ENCODE measurements at places on chromosomes 4 and X.

- DNase-seq = peak; percentile 38
Observed at GRCh38 chr4:122827258-122827878, 737 bp downstream of the FGF2 start.

DNA sequence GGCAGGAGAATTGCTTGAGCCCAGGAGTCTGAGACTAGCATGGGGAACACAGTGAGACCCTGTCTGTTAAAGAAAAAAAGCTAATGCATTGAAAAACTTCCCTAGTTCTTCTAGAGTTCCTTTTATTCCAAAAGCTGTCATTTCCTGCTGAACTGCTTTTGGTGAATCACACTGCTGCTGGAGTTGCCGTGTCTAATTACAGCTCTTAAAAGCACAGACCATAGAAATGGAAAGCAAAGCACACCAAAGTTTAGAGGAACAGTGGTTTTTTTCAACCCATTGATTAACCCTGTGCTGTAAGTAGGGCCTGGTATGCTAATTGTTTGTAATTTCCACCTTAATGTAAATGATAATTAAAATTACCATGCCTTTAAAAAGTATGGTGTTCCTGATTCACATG, 52.4 kb downstream of the SEPTIN11 start:
- no peak for DNase-seq

GRCh38 chrX:82692991-82693390, 815.1 kb upstream of the POU3F4 start:
- no peak for DNase-seq

- peak; percentile 45 for DNase-seq
Observed at GRCh38 chr4:184807797-184808712, 17.7 kb downstream of the ACSL1 start.

DNA sequence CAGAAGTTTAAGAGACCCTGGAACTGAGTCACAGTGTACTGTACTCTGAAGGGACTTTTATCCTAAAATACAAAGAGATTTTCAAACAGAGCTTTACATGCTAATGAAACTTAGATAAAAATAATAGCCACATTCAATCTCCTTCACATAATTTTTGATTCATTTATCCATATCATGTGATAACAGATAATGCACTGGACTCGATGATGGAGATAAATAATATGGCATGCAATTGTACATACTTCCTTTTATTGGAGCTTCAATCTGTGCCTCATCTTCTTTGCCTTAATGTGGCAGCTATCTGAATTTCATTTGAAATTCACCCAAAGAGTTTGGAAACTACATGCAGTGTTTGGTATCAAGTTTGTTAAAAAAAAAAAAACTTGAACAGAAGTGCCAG, 390.6 kb downstream of the CFAP47 start:
- DNase-seq = no peak

DNA sequence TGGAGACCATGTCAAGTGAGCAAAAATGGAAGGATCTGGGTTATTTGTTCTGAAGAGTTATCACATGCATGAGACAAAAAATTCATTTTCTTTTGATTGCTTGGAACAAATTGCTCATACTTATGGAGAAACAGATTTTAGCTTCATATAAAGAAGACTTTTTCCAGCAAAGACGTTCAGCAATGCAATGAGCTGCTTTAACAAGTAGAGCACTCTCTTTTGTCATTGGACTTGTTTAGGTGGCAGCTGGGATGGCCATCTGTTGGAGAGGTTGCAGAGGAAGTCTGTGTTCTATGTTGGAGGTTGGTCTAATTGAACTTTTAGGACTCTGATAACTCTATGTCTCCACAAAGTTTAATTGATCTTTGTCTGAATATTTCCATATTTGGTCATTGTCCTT, 19.9 kb upstream of the CEP135 start:
- DNase-seq = no peak

DNA sequence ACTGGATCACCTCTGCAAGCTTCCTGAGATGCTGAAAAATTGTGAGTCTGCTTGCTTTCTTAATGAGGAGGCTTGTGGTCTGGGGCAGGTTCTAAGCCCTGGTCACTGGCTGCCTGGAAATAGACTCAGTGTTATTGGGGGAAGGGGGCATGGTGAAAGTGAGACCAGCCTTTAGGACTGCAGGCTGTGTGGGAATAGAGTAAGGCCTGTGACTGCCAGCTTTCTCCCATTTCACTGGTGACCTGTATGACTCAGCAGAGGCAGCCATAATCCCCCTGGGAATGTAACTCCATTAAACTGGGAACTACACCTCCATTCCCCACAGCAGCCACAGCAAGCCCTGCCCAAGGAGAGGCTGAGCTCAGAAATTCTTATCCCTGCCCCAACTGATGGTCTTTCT, 55.9 kb upstream of the IL15 start:
- DNase-seq = peak; percentile 8

DNA sequence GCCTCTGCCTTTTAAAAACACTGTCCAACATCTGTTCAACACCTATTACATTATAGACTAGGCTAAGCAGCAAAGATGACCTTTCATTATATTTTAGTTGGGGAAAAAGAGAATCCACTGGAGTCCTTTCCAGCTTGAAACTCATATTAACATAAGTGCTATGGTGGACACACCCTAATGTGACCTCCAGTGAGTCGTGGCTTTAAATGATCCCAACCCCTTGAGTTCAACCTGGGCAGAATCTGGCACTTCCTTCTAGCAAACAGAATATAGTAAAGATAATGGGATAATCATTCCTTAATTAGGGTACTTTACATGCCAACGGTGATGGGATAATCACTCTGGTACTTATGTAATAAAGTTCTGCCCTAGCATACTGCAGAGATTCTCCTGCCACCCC, 162.6 kb downstream of the MAB21L2 start:
- peak; percentile 46 for DNase-seq

DNA sequence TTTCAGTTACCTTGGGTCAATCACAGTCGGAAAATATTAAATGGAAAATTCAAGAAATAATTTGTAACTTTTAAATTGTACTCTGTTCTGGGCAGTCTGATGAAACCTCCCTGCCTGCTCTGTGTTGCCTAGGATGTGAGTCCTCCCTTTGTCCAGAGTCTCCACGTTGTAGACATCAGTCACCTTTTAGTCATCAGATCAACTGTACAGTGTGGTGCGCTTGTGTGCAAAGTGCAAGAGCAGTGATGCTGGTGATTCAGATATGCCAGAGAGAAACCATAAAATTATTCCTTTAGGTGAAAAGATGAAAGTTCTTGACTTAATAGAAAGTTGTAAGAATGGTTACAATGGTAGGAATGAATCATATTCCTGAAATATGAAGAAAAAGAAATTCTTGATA, 1.4 kb downstream of the SPATA4 start:
- no peak for DNase-seq

DNA sequence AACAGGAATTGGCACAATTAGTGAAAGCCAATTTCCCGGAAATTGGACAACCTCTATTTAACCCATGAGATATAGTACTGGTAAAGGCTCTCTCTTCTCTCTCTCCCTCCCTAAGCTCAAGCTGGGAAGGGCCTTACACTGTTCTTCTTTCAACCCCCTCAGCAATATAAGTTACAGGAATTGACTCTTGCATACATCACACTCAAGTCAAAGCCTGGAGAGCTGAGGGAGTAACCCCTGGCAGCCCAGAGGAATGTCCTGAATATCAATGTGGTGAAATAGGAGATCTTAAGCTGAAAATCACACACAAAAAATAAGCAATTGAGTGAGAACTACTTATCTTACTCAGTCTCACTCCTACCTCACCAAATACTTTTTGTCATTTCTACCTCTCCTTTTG, 186.9 kb upstream of the SPOCK3 start:
- peak; percentile 54 for DNase-seq

GRCh38 chr4:173924561-173924960, 358.9 kb downstream of the FBXO8 start:
- DNase-seq = no peak

DNA sequence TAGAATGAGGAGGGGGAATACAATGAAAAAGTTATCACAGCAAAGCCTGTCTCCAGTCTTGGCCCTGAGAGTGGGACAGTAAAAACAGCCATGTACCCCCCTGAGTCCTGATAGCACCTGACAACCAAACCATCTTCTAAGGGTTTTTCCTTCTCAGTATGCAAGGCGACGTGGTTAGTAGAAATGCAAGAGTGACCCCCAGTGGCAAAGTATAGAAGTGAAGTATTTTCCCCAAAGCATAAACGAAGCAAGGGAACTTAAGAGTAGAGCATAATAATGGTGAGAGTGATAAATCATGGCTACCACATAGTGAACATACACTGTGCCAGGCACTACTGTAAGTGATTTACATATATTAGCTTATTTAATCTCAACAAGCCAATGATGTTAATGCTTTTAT, 52.8 kb downstream of the FAM47C start:
- DNase-seq = peak; percentile 56

- DNase-seq = no peak
Observed at GRCh38 chrX:69287095-69287494, 121.8 kb upstream of the PJA1 start.

DNA sequence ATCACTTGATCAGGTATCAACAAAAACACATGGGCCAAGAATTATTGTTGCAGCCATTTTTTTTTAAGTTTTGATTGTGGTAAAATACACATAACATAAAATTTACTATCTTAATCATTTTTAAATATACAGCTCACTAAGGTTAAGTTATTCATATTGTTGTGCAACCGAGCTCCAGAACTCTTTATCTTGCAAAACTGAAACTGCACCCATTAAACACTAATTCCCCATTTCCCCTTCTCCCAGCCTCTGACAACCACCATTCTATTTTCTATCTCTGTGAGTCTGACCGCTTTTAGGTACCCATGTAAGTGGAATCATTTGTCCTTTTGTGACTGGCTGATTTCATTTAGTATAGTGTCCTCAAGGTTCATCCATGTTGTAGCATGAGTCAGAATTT, 126.2 kb upstream of the NDP start:
- no peak for DNase-seq

DNA sequence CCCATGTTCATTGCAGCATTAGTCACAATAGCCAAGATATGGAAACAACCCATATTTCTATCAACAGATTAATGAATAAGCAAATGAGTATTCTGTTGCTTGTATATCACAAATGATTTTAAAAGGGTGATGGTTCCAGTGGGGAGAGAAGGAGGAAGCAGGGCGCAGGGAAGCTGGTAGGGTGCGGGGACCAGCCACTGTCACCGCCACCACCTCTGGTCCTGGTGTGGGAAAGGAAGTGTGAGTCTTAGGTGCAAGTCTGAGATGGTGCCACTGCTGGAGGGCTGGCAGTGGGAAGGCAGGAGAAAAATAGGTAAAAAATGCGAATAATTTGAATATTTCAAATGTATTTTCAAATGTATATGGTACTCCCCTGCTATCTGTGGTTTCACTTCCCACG, 286.8 kb upstream of the DDX53 start:
- no peak for DNase-seq

GRCh38 chrX:118758511-118758910, 31.1 kb downstream of the IL13RA1 start:
- DNase-seq = no peak

GRCh38 chr4:119014658-119015057, 121.0 kb upstream of the MYOZ2 start:
- no peak for DNase-seq

- no peak for DNase-seq
Observed at GRCh38 chr4:145337391-145337790, 144.3 kb upstream of the SMAD1 start.

DNA sequence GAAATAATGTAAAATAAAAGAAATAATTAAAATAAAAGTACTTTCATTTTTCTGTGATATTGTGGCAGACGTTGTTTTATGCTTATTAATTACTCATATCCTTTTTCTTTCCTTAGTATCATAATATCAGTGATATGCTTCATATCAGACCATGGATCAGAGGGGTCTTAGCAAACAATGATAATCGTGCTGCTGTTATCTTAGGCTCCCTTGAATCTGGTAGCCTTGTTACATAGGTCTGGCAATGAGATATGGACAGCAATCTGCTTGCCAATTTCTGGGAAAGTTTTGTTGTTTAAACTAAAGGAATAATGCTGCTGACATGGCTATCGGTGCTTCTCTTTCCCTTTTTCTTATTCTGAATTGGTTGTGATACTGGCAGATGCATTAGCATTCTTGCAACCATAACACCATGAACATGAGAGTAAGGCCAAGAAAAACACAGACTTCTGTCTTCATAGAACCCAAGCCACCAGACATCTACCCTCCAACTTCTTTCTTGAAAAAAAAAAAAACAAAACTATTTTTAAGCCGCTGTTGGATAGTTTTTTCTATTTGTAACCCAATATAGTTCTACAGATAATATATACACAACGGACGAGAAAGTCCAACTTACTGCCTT, 16.4 kb downstream of the EPHA5 start:
- DNase-seq = no peak

GRCh38 chrX:53435997-53436396, 1.8 kb upstream of the HSD17B10 start:
- DNase-seq = peak; percentile 84

- DNase-seq = no peak
Observed at GRCh38 chr4:134422776-134423175, 221.2 kb upstream of the PABPC4L start.

DNA sequence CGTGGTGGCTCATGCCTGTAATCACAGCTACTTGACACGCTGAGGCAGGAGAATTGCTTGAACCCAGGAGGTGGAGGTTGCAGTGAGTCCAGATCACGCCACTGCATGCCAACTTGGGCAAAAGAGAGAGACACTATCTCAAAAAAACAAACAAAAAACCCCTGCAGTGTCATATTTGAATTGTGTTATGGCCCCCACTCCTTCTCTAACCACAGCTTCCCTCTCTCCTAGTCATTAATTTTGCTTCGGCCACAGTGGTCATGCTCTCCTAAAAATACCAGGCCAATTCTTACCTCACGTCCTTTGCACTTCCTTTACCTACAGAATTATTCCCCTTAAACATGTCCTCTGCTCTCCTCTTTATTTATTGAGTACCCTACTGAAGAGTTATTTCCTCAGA, 206.1 kb downstream of the PPP3CA start:
- no peak for DNase-seq

GRCh38 chr4:155434366-155434765, 57.6 kb upstream of the MAP9 start:
- DNase-seq = no peak

DNA sequence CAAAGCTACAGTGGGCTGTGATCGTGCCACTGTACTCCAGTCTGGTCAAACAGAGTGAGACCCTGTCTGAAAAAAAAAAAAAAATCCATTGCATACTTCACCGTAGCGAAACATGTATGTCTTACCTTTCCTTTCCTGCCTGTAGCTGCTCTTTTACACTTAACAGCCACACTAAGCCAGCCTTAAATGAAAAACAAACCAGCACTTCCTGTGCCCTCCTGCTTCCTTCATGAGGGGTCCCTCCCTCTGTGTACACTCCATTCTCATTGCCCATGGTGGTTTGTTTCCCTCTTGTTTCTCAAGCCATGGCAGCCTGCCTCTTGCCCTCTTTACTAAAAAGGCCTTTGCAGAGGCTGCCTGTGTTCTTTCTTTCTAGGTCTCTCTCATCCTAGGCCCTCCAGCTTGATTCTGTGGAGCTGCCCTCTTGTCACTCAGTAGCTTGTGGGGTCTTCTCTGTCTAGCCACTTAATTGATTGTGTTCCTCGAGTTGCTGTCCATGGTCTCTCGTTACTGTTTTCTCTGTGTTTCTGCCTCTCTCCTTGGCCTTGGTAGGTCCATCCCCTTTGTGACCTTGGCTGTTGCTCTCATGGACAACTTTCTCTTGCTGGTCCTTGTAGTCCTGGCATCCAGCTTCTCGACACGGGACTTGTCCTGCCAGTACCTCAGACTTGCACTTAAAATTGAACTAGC, 52.1 kb upstream of the MSANTD1 start:
- no peak for DNase-seq
